ENCODE measurements at places on chromosomes 4 and X.

- no peak for DNase-seq
Measured at GRCh38 chrX:150873616-150874015, 24.9 kb downstream of the CD99L2 start.

GRCh38 chr4:88933414-88934160 is 123.4 kb downstream of the FAM13A start:
- no peak for DNase-seq

DNA sequence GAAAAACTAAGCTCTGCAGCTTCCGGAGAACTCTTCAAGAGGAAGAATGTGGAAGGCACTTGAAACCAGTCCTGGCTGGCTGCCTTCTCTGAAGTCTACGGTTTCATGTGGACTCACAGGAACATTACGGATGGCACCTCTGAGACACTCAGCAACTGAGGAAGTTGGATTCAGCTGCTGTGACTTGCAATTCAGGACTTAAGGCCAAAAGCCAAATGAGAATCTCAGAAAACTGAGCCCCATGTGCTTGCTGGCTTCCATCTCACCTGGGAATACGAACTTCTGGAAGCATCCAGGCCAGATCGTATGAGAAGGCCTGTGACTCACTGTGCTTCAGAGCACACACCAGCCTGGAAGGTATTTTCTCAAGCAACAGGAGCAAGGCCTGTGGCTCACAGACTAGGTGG is 107.8 kb upstream of the GPC4 start:
- DNase-seq: no peak

- no peak for DNase-seq
Measured at GRCh38 chrX:101676571-101676970, 16.9 kb upstream of the ARMCX2 start.

DNA sequence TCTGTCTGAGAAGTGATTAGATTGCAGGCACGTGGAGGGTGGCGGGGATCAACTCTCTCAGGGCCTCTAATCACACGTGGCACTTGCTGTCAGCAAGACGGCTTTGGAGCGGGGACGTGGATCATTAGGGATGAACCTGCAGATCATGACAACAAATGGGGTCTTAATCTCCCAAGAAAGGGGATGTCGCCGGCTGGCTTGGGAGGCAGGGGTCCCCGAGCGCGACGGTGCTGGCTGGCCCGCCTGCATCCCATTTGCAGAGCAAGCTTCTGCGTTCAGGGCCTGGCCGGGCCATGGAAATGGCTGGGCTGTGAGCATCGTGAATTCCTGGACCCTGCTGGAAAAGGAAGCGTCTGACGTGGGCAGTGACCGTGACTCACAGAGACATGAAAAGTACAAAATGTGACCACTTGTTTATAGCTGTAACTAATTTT is 85.1 kb upstream of the SHOX start:
- no peak for DNase-seq

- DNase-seq: no peak
Measured at GRCh38 chr4:125039550-125039949, 275.2 kb upstream of the FAT4 start.

- no peak for DNase-seq
Measured at GRCh38 chr4:173254646-173255045, 79.5 kb downstream of the HMGB2 start.

All from GM12892 (cell line).